ENCODE measurements at places on chromosomes 6 and 20.

- no peak overlapping the region for H3K27ac ChIP-seq
- peaks cover 13% of the 10 kb centered on the region for H3K36me3 ChIP-seq
- peaks cover 3% of the 10 kb centered on the region for H3K4me1 ChIP-seq
- no peak overlapping the region for H3K4me3 ChIP-seq
- no peak for DNase-seq
Measured at GRCh38 chr20:3311623-3312022, 72.6 kb upstream of the SLC4A11 start.

- no peaks in the 10 kb centered on the region for H3K27me3 ChIP-seq
- no peak for DNase-seq
- H3K27ac ChIP-seq: no peak overlapping the region
- no peaks in the 10 kb centered on the region for H3K36me3 ChIP-seq
Measured at GRCh38 chr20:46530640-46531039, 17.3 kb upstream of the ZNF334 start.

- DNase-seq: no peak
- no peaks in the 10 kb centered on the region for H3K27me3 ChIP-seq
Measured at GRCh38 chr6:32188381-32189068, 1.5 kb downstream of the PBX2 start.

DNA sequence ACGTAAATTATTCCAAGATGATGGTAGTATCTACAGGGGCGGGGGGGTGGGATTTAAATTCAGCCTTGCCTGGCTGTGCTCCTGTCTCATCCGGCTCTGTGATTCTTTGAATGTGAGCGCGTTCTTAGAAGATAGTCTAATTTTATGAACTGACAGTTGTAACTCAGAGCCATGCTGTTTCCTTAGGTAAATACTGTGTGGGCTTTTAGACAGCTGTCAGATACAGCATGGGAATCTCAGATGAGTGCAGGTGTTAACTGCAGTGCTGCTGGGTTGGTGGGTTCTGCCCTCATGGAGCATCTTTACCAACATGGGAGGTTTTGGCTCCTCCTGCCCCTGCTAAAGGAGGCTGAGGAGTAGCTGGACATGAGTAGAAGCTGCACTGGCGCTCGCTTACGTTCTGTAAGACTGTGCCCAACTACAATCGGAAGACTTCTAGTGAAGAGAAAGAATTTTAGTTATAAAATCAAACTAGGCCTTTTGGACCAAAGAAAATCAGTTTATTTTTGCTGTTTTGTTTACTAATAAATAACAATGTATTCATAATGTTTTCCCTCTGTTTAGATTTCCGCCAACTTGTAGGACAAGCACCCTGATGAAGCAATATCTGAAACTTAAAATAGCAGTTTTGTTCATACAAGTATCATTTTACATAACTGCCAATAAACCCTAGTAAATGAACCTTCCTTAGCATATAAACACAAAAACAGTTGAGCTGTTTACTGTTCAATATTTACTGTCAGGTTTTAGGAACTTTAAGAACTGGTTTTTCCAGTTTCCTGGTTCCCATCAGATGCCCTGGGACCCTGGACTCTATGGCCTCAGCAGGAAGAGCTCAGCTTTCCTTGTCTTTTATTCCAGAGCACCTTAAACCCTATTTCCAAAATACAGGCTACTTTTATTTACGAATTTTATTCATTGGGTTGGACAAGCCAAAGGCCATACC lies 66.1 kb downstream of the FAM120B start:
- DNase-seq: no peak
- H3K4me1 ChIP-seq: no peaks in the 10 kb centered on the region
- H3K27me3 ChIP-seq: no peaks in the 10 kb centered on the region

DNA sequence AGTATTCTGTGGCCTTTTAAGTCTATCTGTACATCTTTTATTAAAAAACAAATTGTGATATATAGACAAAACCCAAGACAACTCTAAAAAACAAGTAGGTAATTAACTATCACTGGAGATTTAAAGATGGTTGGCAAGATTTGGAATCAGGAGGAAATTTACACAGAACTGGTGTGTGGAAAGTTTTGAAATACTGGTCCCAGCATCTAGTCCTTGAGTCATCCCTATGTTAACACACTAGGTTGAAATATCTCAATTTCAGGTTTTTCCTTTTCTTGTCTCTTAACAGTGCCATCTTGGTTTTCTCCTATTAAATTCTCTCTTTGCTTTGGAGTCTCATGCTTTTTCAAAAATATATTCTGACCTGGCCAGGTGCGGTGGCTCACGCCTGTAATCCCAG lies 27.5 kb downstream of the SASH1 start:
- no peak overlapping the region for H3K4me3 ChIP-seq
- DNase-seq: no peak
- H3K36me3 ChIP-seq: no peaks in the 10 kb centered on the region
- H3K27me3 ChIP-seq: no peaks in the 10 kb centered on the region

- H3K27me3 ChIP-seq: no peaks in the 10 kb centered on the region
- H3K4me1 ChIP-seq: peaks cover 75% of the 10 kb centered on the region
- peak overlapping the region; percentile 77 for H3K27ac ChIP-seq
- H3K36me3 ChIP-seq: no peaks in the 10 kb centered on the region
Measured at GRCh38 chr6:111662794-111663593, 57.3 kb upstream of the TRAF3IP2 start.

DNA sequence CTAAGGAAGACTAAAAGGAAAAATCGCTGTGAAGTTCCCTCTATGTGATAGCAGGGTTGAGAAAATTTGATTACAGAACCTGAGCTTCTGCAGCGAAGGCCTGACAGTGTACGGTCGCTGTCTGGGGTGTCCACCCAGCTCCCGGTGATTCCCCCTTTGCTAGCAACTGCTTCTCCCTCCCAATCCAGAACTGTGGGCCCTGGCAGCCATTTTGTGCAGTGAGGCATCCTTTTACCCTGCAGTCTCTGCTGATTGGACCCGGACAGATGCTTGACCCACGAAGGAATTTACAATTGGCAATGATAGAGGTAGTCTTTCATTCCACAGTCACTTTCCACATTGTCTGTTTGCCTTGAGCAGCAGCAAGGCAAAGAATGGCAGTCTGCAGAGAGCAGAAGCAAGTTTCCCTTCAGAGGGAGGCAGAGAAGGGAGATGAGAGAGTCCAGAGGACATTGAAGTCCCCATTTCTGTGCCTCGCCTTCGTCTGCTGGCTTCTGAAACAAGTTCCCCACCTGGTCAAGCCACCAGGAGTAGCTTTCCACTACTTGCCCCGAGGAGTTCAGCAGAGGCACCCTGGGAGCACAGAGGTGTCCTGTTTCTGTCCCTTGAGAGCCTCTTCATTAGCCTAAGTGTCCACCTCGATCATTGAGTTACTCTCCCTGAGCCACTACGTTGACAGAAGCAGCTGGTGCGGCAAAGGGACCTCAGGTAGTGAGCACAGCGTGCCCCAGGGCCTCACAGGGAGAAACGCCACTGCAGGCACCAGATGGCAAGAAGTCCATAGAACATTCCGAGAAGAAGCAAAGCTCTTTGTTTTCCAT lies 370.3 kb downstream of the NRN1 start:
- H3K27me3 ChIP-seq: no peaks in the 10 kb centered on the region
- H3K4me3 ChIP-seq: no peak overlapping the region
- no peaks in the 10 kb centered on the region for H3K4me1 ChIP-seq
- H3K27ac ChIP-seq: no peak overlapping the region
- no peak for DNase-seq

DNA sequence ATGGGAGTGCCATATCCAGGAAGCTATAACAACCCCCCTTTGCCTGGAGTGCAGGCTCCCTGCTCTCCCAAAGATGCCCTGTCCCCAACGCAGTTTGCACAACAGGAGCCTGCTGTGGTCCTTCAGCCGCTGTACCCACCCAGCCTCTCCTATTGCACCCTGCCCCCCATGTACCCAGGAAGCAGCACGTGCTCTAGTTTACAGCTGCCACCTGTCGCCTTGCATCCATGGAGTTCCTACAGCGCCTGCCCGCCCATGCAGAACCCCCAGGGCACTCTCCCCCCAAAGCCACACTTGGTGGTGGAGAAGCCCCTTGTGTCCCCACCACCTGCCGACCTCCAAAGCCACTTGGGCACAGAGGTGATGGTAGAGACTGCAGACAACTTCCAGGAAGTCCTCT lies 56.7 kb upstream of the TMEM181 start:
- no peak overlapping the region for H3K27ac ChIP-seq
- H3K27me3 ChIP-seq: no peaks in the 10 kb centered on the region
- no peak overlapping the region for H3K4me3 ChIP-seq
- H3K36me3 ChIP-seq: peaks cover 20% of the 10 kb centered on the region

DNA sequence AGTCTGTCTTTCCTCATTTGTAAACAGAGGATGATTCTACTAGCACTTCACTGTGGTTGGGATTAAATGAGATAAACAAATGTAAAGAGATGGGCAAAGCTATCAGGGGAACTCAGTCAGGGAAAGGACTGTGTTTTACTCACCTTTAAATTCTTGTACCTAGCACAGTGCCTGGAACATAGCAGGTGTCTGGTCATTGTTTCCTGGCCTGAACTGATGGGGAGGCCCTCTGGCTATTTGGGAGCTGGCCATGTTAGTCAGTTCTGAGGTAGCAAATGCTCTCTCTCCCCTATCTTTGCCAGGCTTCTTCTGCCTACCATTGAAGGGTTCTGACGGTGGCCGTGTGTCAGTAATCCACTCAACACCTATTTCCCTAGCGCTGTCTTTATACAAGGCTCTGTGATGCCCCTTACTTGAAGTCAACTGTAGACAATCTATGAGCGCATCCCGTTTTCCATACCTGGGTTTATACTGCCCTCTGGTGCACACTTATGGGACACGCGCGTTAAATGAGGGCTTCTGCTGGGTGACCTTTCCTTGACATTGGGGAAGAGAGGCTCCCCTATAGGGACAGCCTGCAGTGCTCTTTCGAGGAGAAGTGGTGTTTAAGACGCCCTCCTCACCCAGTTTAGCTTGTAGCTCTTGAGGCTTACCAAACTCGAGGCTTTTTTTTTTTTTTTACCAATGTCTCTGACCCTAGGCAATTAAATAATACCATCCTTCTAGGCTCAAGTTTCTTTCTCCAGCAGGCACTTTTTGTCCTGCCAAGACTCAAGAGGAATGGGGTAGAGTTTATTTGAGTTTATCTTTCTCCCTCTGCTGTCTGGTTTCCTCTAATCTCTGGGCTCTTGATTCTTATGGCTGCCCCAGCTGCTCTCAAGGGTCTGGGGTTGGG lies 4.0 kb upstream of the SPATS1 start:
- H3K4me3 ChIP-seq: no peak overlapping the region
- no peaks in the 10 kb centered on the region for H3K36me3 ChIP-seq
- H3K27ac ChIP-seq: no peak overlapping the region
- peaks cover 9% of the 10 kb centered on the region for H3K27me3 ChIP-seq

- H3K4me1 ChIP-seq: no peaks in the 10 kb centered on the region
- H3K27ac ChIP-seq: no peak overlapping the region
- no peaks in the 10 kb centered on the region for H3K27me3 ChIP-seq
Measured at GRCh38 chr20:24935140-24935539, 13.9 kb upstream of the CST7 start.

Data from thoracic aorta (tissue), 2 donors.